ENCODE measurements at places on chromosomes 2 and 18.

DNA sequence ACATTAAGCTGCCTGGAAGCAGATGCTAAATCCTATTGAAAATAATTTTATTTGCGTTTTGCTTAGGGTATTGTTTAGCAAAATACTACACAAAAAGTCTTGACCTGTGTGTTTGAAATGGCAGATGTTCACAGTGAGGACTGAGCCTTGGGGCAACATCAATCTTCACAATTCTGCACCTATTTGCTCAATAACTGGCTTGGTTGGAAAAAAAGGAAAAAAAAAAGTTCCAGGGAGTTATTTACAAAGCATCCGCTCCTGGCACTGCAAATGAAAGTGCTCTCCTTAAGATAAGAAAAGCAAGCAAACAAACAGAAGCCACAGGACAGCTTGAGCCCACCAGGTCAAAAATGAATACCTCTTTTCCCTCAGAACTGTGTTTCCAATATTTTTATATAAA, 77.7 kb downstream of the MAP2 start:
- no peak for DNase-seq

DNA sequence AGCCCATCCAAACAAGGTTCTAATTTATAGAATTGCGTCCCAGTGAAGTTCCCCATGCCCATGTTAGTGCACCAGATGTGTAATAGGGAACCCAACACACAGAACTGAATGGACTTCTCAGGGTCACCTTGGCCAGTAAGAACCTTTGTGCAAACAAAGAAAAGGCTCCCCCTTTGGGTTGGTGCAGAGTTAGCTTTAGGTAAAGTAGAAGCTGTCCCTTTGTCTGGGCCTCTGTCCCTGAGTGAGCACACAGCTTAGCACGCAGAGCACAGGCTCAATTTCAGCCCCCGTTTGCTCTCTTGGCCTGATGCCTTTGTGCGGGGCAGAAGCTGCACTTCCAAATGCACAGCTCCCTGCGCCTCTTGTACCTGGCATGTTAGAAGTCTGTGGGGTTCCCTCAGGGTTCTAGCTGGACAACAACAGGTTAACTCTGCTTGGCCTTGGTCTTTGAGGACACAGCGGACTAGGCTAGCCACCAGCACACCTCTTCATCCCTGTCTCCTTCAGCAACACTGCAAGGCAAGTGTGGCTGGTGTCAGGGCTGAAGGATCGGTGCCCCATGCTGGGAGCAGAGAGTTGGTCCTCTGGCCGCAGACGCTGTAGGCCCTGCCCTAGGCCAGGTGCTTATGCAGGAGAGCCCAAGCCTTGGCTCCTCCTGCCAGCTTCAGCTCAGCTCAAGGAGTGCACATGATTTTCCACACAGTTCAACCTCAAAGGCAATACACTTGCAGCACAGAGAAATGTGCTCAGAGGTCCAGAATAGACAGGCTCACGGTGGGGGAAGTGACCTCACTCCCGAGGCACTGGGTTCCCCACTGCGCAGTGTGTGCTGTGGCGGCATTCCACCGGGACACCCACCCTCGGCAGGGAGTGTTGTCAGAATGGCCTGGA, 73.3 kb upstream of the FOSL2 start:
- no peak for DNase-seq

DNA sequence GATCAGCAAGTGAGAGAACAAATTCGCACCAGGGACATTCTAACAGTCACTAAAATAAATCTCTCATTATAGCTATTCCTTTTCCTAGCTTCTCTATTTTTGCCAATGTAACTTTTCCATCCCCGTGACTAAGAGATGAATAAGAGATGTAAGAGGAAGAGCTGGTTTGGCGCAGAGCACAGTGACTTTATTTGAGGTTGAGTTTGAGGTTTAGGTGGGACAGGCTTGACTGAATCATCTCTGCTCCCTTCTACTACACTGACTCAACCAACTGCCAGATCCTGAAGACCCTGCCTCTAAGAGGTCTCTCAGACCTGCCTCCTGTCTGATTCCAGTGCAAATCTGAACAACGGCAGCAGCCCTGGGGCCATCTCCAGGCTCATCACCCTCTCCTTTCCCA, 28.0 kb downstream of the RFX8 start:
- DNase-seq = peak; percentile 14

- peak; percentile 50 for DNase-seq
Observed at GRCh38 chr2:239934571-239935171, 90.5 kb downstream of the NDUFA10 start.

GRCh38 chr2:125004106-125004800, 979.2 kb downstream of the CNTNAP5 start:
- no peak for DNase-seq

DNA sequence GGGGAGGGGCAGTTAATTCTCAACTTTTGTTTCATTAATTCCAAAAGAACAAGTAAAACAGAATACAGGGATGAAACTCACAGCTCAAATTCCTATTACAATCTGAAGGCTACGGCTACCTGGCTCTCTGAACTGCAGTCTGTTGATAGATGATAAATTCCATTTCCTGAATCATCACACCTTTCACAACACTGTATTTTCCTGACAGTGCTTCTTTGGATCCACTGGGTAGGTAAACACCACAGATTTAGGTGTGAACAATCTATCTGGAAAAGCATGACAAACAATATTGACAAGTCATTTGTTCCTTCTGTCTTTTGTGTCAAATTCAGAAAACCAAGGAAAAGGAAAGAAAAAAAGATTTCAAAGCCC, 843.2 kb downstream of the LRRTM4 start:
- no peak for DNase-seq

- DNase-seq = no peak
Observed at GRCh38 chr2:70300771-70301343, 1.0 kb downstream of the FAM136A start.

DNA sequence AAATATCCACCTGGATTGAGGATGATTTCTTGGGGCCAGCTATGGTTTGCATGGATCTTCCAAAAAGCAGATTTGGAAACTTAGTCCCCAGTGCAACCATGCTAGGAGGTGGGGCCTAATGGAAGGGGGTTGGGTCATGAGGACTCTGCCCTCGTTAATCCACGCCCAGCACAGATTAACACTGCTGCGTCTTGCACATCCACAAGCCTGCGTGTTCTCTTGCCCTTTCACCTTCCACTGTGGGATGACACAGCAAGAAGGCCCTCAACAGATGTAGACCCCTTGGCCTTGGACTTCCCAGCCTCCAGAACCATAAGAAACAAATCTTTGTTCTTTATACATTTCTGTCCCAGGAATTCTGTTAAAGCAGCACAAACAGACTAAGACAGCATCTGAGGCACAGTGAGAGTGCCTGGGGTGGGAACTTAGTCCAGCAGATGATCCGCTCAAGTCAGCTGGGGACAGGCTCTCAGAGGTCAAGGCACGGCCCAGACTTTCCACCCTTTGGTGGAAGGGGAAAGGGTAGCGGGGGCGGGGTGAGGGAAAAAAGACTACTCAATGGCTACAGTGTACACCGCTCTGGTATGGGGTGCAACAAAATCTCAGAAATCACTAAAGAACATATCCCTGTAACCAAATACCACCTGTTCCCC, 2.4 kb downstream of the RAB17 start:
- no peak for DNase-seq

DNA sequence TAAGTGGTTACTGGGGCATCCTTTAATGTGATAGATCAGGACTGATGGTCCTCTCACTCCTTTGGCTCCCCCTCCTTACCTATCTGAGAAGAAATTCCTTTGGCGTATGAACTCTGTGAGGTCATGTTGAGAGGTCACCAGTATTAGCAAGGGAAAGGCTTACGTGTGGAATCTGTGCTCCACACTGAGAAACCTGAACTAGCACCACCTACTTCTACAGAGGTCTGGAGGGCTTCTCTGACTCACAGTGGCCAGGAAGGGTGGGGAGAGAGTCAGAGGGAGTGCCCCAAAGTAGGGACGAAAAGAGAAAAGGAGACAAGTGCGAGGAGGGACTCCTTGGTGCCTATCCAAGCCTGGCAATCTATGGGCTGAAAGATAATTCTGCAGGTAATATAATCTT, 348.6 kb downstream of the TNS1 start:
- no peak for DNase-seq

GRCh38 chr2:16185801-16186272, 245.5 kb downstream of the MYCN start:
- DNase-seq = no peak

DNA sequence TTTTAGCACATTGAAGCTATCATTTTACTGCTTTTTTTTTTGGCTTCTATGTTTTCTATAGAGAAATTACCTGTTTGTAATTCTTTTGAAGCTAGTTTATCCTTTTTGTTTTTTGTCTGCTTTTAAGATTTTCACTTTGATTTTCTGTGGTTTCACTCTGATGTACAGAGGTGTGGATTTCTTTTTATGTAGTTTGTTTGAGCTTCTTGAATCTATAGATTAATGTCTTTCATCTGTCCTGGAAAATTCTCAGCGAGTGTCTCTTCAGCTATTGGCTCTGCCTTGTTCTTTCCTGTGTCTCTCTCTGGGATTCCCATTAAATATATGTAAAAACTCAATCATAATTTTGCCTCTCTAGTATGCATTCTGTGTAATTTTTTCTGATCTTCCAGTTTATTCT, 8.4 kb downstream of the POLE4 start:
- DNase-seq = no peak

DNA sequence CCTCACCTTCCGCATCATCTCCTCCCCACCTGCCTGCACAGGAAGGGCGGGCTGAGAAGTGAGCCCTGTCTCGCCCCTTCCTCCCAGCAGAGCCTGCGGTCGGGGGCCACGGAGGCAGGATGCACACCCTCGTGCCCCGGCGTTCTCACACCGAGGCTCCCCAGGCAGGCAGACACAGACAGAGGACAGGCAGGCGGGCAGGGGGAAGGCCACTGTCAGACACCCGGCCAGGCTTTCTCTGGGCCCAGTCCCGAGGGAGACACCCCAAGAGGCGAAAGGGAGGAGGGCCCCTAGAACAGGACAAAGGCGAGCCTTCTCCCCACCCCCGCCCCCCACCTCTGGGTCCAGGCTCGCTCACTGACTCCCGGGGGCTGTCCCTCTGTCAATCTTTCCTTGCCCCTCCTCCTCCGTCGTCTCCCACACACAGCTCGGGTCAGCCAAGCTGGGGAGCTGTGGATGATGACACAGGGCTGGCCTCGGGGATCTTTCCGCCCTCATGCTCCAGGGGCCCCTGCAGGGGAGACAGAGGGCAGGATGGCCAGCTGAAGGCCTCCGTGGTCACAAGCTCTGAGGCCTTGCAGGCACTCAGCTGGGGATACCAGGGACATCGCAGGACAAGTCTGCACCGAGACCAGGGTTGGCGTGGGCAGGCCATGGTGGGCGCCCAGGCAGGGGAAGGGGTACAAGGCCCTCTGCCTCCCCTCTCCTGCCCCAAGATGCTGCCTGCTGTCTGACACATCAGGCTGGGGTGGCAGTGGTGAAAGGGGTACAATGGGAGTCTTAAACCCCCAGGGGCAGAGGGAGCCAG, 24.9 kb downstream of the BIN1 start:
- DNase-seq = peak; percentile 70

- DNase-seq = no peak
Observed at GRCh38 chr18:79945118-79946042, 6.1 kb downstream of the SLC66A2 start.

GRCh38 chr2:145845207-145845894, 1325.4 kb upstream of the ZEB2 start:
- no peak for DNase-seq

DNA sequence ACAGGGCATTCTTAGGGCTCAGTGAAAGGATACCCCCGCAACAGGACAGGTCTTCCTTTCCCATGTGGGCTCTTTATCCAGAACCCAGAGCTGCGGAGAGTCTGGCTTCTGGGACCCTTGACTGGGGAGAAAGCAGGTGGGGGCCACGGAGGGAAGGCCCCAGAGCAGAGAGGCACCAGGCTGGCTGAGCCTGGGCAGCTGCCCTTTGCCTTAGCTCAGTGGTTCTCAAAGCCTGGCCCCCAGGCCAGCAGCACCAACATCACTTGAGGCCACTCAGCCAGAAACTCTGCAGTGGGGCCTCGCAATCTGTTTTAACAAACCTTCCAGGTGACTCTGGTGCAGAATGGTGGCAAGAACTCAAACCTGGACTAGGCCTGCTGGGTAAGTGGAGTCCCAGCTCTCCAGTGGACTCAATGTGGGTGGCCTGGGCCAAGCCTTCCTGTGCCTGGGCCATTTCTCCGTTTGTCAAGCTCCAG, 1.6 kb upstream of the TMEM37 start:
- DNase-seq = no peak

- no peak for DNase-seq
Observed at GRCh38 chr18:31270578-31270977, 47.4 kb upstream of the DSG1 start.

DNA sequence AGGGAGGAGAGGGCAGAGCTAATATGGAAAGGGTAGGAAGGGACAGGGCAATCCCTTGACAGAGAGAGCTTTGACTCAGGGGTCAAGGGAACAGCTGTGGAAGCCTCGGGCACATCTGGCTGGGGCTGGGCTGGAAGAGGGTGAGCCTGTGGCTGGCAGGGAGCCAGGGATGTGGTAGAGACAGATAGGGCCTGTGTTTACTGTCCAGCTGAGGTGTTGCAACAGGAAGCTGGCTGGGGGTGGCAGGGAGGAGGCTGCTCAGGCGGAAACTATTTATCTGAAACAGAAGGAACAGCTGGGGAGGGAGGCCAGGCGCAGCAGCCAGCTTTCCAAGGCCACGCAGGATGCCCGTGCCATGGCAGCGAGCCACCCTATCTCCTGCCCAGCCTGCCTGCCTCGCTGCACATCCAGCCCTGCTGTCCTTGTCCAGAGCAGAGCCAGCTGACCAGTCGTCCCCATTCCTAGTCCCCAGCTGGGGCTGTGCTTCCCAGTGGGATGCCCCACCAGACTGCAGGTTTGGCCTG, 264.7 kb downstream of the CYP26B1 start:
- no peak for DNase-seq

DNA sequence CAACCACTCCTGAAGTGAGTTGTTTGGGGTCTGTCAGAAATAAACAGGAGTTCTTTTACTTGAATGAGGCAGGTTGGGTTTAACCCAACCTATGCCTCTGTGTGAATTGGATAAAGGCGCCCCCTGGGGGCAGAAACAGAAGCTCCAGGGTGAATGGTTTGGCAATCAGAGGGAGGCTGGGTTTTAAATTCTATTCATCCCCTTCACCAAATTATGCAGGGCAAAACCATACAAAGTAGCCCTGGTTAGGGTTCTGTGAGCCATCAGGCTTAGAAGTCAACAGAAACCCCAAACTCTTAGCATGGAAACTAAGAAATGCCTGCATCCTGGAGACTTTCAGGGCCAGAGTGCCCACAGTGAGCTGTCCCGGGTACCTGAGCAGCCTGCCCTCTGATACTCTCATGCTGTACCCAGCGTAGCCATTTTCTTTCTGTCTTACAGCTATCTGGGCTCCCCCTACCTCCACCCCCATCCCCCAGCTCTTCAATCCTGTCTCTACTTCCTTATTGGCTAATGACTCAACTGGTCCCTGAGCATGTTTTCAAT, 241.5 kb downstream of the ICOS start:
- DNase-seq = peak; percentile 51

Measured in T-helper 2 cell treated with Interferon-gamma antibody and Interleukin-4, amounts not matched to agents 5 μg/mL and 100 μg/mL, for 36 hours (primary cell).